Adipocyte (in vitro differentiated cells): ENCODE measurements at places on chromosomes 1 and 21.

GRCh38 chr1:64912191-64912590, 54.2 kb downstream of the JAK1 start:
- no peak for DNase-seq

DNA sequence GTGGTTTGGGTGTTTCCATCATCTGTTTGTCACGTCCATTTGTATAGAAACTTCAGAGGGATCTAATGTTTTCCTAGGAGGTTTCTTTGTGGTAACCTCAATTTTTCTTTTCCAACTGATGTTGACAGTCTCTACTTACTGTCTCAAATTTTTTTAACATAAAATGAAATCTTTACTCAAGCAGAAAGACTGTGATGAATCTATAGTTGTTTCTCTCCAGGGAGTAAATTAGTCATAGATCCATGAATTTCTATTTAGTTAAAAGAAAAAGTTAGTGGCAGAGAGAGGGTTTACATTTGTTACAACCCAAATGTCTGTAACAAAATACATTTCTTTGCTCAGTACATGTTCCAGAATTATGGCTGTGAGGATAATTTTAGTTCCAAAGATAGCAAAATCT, 161.6 kb downstream of the DISP1 start:
- no peak for DNase-seq

DNA sequence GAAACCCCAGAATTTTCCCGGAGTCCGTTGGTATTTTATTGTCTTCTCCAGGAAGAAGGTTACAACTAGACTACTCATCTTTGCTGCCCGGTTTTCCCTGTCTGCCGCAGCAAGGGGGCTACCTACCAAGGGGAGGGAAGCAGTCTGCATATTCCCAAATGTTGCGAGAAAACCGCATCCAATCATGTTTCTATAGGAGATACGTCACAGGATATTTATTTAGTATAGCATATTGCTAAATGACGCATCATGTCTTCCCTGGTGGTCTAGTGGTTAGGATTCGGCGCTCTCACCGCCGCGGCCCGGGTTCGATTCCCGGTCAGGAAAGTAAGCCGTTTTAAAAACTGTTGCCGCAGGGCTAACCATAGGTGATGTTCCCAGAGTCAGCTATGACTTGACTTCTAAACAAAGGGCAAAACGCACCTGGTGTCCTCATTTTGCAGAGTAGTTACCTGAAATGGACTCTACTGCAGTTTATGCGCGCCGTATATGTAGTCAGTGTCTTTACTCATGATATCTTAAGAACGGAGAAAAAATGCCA, 15.2 kb upstream of the ZNF692 start:
- peak; percentile 91 for DNase-seq

DNA sequence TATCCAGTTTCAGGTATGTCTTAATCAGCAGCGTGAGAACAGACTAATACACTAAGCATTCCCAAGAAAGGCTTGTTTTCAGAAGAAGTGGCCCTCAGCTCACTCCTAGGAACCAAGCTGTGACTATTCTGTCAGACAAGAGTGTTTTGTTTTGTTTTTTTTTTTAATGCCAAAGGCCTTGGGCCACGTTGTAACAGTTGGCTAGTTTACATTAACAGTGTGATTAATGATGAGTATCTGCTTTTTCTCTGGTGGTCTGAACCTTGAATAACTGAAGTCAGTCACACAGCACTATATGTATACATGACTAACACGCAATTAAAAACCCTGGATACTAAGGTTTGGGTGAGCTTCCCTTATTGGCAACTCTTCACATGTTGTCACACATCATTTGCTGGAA, 21.9 kb downstream of the DPYD start:
- no peak for DNase-seq

DNA sequence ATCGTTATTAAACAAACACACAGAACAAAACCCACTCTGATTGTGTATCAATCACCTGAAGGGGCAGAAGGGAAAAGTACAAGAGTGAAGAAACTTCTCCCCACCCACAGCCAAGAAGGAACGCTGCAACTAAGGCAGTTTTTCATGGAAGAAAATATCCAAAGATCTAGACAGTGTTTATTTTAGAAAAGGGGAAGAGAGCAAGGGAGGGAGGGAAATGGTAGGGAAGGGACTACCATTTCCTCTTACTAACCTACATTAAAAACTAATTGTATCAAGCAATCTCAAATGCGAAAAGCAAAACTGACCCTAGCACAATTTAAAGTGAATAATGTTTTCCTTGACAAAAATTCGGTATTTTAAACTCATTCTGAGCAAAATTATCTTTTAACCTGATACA, 3.5 kb downstream of the NRIP1 start:
- DNase-seq = no peak

GRCh38 chr1:93033029-93033428, 46.1 kb upstream of the MTF2 start:
- no peak for DNase-seq

DNA sequence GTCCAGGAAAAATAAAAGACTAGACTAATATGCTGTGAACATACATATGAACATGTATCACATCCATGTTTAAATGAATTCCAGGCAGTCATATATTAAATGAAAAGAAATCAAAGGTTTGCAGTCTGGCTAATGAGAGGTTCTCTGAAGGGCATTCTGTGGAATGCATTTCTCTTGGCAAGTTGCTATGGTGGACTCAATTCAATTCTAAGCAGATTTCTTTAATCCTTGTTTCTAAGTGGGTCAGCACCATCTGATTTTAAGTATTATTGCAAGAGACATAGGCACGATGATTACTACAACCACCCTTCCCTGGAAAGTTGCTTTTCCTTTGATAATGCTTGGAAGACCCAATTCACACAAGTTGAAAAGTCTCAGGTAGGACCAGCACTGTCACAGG, 23.9 kb upstream of the ABCA4 start:
- DNase-seq = peak; percentile 60

- no peak for DNase-seq
These were observed 69.5 kb downstream of the TMPRSS15 start for GRCh38 chr21:18334066-18334465.
